Stimulated activated CD8-positive, alpha-beta memory T cell treated with anti-CD3 and anti-CD28 coated beads, Interleukin-7, amount 100 ng/mL, for 24 hours (primary cell): ENCODE measurements at places on chromosomes 2 and 18.

- DNase-seq, result no peak
Measured at GRCh38 chr2:26706616-26707473, 14.3 kb downstream of the KCNK3 start.

- DNase-seq, result no peak
Measured at GRCh38 chr2:119240311-119241204, 16.9 kb downstream of the STEAP3 start.

DNA sequence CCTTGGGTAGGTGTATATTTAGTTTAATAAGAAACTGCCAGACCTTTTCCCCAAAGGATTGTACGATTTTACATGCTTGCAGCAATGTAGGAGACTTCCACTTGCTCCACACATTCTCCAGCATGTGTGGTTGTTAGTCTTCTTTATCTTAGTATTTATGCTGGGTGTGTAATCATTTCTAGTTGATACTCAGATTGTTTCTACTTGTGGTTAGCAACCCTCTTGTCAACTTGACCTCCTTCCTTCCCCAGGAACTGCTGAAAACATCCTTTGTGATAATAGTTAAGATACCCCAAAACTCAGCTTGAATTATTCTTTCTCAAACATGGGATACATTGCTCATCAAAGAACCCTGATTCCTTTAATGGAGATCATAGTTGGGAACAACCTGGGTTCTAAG is 37.2 kb upstream of the CYBRD1 start:
- DNase-seq, result no peak

GRCh38 chr18:62659698-62660097 is 55.6 kb upstream of the PHLPP1 start:
- no peak for DNase-seq

DNA sequence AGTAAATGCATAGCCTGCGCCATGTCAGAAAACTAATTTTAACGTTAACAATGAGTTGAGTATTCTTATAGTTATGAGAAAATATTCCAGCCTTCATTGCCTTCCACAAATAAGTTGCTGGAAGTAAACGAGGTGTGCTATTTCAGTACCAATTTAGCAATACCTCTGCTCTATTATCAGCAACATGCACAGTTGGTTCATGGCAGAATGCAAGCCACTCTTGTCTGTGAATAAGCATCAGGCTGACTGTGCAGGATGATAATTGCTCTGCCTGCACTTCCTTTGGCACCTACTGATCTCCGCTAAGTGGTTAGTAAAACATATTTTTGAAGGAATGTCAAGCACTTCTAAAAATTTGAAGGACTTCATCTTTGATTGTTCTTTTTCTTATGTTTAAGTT is 261.9 kb upstream of the SIX3 start:
- DNase-seq, result no peak

DNA sequence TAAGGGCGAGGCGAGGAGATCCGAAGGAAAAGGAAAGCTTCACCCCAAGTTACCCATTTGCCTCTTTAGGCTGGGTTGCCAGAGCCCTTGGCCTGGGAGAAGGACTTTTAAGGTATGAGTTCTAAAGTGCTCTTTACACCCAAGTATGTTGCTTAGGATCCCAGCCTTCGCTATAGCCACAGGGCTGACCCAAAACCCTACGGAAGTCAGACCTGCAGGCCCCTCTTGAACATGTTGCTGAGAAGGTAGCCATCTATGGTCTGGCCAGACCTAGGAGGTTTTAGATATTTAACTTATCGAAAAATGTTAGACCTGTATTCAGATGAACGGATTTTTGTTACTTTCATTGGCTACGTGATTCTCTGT is 95.4 kb downstream of the PMS1 start:
- DNase-seq, result no peak

- no peak for DNase-seq
Measured at GRCh38 chr2:31411771-31412170, 2.8 kb downstream of the XDH start.

GRCh38 chr2:10145519-10146357 is 23.2 kb downstream of the RRM2 start:
- DNase-seq, result no peak

DNA sequence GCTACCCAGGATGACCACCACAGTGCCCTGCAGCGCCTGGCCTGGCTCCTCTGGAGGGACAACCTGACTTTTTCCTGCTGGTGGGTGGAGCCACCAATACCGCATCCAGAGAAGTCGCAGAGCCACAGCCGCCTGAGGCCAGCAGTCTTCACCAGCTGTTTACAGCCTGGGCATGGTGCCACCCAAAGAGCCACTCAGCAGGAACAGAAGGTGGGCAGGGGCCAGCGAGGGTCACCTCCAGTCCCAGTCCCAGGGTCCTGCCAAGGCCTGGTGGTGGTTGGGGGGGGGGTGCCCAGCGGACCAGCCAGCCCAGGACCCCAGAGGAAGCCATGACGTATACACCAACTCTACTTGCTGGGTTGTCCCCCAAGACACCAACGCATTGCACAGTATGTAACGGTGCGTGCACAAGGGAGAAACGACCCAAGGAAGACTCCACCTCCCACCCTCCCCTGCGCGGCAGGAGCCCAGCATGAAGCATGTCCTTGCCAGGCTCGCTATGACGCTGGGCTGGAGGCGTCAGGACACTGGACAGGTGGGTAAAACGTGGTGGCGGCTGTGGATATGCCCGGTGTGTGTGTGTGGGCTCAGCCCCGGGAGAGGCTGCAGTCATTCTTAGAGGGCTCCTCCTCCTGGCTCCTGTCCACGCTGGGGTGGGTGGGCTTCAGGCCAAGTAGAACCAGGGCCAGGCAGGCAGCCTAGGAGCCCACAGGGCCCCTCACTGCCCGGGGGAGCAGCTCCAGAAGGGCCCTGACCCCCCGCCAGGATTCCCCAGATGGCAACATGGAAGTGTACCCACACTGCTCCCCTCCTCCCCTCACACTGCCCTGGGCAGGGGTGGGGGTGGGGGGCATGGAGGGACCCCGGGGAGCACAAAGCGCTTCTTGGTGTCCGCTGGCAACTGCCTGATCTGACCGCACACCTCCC is 49.3 kb downstream of the HS6ST1 start:
- DNase-seq, result no peak

DNA sequence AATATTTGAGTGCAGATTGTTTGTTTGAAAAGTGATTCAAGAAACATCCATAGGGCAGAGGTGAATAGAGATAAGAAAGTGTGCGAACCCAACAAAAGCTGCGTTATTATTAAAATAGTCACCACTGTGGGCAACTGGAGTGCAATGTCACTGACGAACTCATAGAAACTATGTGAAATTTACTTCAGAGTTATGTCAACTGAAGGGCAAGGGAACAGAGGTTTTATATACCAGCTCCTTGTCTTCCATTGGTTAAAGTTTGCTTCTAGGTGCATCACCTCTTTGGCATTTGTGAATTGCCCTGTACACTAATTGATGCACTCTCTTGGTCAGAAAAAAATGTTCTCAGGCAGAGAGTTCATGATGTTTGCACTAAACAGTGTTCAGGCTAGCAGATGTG is 110.5 kb upstream of the NYAP2 start:
- no peak for DNase-seq

- no peak for DNase-seq
Measured at GRCh38 chr2:224449212-224450147, 47.6 kb upstream of the FAM124B start.

- DNase-seq, result no peak
Measured at GRCh38 chr2:62873603-62874002, 168.1 kb downstream of the EHBP1 start.

- no peak for DNase-seq
Measured at GRCh38 chr2:9968553-9969497, 17.3 kb downstream of the GRHL1 start.

GRCh38 chr2:201366146-201366545 is 9.0 kb upstream of the FLACC1 start:
- DNase-seq, result no peak

DNA sequence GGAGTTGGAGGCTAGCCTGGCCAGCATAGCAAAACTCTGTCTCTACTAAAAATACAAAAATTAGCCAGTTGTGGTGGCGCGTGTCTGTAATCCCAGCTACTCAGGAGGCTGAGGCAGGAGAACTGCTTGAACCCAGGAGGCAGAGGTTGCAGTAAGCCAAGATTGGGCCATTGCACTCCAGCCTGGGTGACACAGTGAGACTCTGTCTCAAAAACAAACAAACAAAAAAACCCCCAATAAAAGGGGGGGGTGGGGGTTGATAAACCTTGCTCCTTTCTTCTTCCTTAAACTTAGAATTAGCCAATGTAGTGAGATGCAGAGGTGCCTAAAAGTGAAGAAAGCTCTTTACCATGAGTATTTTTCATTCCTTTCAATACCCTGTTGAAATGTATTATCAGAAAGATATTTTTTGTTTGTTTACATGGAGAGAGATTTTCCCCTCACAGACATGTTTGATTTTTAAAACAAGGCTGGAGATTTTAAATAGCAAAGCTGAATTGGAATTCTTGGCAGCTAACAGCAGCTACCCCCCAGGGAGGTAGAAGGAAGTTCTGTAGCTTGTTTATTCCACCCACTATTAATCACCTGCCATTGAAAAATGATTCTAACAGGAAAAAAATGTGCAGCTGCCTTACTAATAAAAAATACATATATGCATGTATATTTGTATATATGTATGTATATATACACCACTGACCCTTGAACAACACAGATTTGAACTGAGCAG is 48.6 kb downstream of the GYPC start:
- DNase-seq, result no peak

DNA sequence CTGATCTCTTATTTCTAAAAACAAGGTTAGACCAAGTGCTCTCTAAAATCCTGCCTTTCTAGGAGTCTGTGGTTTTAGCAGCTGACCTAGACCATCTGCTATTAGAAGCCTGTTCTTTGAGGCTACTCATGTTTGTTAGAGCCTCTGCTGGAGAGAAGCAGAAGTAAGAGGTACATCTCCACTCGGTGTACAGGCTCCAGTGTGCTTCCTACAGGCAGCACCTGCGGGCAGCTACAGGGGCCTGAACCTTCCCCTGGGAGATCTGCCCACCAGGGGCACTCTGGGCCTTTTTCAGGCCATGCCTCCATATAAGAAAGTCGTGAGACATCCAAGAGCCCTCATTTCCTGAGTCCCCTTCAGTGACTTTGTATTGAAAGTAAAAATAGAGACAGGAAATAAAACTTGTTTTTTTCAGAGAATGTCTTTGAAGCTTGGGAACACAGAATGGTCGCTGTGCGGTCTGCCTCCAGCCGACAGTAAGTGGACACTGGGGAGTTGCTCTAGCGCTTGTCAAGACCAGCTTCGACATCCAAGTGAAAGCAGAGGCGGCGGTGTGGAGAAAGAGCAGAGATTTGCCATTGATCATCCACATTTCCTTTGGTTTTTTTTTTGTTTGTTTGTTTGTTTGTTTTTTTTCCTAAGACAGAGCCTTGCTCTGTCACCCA is 31.7 kb downstream of the ONECUT2 start:
- no peak for DNase-seq

DNA sequence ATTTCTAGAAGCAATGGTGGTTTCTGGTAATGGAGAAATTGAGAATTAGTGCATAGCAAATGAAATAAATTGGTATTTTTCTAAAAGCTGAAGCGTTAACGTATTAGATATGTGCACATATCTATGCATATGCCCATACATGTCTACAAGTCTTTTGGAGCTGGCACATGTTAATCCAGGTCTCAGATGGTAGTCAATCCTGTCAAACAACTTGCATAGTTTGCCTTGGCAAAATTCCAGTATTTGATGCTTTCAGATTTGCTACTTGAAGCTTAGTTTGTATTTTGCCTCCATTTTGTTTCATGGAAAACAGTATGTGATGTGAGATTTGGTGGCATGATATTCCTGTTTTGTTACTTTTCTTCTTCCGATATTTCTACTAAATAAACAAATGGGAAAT is 304.6 kb downstream of the PARD3B start:
- DNase-seq, result no peak

DNA sequence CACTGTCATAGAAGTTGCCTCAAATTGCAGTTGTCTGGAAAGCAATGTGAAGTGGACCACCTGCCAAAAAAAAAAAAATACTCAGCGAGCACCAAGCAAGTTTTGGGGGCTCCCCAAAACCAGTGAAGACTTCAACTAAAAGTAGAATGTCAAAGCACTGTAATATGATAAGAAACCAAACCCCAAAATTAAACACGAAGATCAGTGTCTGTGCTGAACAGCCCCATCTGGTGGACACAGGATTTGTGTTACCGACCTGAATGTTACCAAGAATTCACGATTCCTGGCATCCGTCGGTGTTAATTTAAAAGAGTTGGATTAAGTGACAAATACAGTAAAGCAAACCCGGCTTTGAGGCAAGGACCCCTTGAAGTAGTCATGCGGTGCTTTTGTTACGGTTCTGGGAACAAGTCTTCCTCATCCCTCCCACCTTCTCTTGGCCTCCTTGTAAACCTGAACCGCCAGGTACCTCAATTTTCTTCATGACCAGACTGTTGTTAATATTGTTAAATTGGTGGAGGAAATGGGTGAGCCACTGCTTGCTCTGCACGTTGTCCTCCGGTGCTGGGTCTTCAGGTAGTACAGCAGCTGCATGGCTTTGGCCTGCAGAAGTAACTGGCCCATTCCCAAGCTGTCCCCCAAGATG is 31.3 kb upstream of the SSB start:
- peak; percentile 16 for DNase-seq

GRCh38 chr2:41736105-41736567 is 311.7 kb upstream of the PKDCC start:
- no peak for DNase-seq

GRCh38 chr2:1650085-1650872 is 94.0 kb downstream of the PXDN start:
- DNase-seq, result no peak

DNA sequence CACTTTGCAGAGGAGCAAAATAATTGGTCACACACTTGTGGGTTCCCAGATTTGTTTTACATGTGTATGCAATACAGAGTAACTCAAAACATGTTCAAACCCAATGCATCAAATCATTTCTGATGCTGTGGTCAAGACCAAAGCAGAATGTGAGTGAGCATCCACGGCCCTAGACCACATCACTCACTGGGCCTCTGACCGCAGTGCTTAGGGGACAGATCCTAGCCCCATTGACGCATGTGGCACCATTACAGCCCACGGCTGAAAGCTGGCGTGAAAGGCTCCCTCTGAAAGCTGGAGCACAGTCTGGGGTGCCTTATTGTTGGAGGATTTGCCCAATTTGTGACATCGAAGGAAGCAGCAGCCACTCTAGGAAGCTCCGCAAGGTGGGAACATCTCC is 498.8 kb upstream of the TCF4 start:
- DNase-seq, result no peak

DNA sequence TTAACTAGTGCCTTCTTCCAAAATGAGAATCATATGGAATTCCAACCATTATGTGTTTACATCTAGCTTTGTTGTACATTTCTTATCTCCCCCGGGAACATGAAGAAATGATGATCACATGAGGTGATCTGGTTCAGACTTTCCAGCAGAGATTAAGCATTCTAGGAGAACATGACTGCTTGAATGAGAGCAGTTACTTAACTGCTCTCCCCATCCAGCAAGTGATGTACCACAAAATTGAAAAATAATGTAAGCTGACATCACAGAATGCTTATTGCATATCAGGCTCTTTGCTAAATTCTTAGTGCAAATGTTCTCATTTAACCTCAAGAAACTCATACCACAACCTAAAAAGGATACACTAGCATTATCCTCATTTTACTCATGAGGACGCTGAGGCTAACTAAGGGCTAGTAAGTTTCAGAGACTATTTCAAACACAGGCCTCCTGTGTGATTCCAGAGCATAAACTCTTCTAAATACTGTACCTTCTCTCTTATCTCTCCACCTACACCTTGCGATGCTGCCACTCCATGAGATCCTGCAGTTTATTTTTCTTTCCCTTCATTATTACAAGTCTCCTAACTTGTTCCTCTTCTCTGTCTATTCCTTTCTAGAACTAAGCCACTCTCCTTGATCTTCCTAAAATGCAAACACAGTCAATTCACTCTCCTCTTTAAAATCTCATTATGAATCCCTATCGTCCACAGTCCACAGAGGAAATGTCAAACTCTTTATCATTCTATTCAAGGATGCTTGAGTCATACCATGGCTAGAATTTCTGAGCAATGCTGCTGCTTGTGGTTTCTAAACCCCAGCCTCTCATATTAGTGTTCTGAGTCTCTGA is 1224.8 kb upstream of the ZEB2 start:
- DNase-seq, result no peak
